ENCODE measurements at places on chromosomes 2 and 18.

- DNase-seq, result no peak
These were observed 10.0 kb upstream of the KIDINS220 start for GRCh38 chr2:8847400-8847799.

GRCh38 chr2:30225131-30225762 lies 6.1 kb upstream of the LBH start:
- no peak for DNase-seq

DNA sequence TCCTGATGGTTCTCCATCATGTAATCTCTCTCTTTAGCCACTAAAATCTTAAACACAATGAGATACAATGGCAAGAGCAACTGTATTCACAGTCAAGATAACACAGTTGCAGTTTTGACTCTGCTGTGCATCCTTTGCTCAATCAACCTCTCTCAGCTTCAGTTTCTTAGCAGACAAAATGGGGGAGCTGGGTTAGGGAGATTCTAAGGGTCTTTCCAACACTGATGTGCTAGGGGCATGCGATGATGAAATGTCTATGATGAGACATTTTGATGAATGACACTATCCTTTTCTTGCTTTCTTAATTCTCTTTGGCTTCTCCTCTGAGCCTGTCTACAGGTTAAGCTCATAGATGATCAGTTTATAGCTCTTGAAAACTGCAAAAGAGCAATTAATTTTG lies 1.1 kb downstream of the SERPINB10 start:
- DNase-seq, result no peak

GRCh38 chr2:186437719-186438118 lies 48.3 kb upstream of the ZC3H15 start:
- no peak for DNase-seq

GRCh38 chr2:112750560-112750843 lies 13.9 kb downstream of the CKAP2L start:
- DNase-seq, result no peak

DNA sequence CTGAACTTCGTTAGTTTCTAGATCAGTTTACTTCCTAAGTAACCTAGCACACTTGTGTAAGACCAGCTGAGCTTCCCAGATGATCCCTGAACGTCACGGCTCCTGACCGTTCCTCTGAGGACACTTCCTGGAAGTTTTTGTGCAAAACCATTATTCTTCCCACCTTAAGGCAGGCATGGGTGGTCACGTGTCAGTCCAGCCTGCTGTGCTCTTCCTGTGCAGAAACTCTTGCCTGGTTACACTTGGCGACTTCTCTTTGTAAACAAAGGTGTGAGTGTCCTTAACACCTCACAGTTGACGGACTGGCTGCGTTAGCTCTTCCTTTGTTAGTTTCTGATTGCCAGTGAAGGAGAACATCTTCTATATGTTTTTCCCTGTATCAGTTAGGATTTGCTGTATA lies 118.3 kb downstream of the SH3RF3 start:
- DNase-seq, result no peak

- no peak for DNase-seq
These were observed 5.8 kb upstream of the COLEC12 start for GRCh38 chr18:506264-506663.

GRCh38 chr2:47658646-47659320 lies 124.2 kb upstream of the MSH6 start:
- DNase-seq, result no peak

- no peak for DNase-seq
These were observed 176.6 kb downstream of the METTL4 start for GRCh38 chr18:2394684-2395083.

DNA sequence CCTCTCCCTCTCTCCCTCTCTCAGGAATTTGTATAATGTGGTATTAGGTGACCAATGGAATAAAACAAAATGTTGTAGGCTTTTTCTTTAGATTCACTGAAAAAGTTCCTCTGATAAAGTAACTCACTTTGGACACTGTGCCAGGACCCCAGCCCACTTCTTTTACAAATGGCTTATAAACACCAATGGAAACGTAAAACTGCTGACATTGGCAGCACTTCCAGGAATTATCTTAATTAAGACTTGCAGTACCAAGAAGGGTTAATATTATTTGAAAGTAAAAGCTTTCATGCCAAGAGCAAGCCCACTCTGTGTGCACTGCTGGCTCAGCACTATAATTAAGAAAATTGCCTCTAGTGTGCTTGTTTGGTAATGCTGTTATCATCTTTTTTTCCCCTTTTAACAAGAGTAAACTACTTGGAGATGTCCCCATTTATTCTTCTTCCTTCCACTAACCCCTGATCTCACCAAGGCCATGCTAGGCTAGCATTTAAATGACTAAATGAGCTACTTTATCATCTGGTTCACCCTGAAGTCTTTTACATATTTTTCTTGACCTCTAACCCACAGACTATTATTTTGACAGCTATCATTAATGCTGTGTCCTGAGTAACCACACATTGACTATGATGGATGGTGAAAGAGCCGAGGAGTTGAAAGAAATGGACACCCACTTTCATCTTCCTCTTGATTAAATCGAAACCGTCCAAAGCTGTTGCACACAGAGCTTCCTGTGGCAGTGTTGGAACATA lies 232.2 kb upstream of the ETAA1 start:
- no peak for DNase-seq

GRCh38 chr2:98777076-98777475 lies 46.1 kb upstream of the MGAT4A start:
- no peak for DNase-seq

- no peak for DNase-seq
These were observed 5.9 kb upstream of the TCF4 start for GRCh38 chr18:55593888-55594287.

DNA sequence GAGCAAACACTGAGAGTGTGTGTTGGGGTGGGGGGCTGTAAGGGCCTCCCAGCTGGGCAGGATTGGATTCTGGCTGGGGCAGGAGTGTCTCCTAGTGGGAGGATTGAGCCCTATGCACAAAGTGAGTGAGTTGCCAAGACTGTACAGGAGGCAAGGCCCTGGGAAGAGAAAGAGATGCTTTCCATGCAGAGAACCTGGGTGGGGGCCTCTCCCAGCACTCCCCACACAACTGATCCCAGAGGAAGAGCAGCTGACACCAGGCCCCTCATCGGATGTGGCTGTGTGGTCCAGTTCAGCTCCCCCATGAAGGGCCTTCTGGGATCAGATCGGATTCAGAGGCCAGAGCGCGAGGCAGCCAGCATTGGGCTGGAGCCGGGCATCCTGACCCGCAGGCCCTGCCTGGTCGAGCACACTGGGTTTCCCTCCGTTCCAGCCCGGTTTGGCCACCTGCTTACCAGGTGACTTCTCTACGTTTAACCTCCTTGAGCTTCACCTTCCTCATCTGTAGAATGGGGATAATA lies 49.4 kb upstream of the FAHD2A start:
- DNase-seq, result no peak

DNA sequence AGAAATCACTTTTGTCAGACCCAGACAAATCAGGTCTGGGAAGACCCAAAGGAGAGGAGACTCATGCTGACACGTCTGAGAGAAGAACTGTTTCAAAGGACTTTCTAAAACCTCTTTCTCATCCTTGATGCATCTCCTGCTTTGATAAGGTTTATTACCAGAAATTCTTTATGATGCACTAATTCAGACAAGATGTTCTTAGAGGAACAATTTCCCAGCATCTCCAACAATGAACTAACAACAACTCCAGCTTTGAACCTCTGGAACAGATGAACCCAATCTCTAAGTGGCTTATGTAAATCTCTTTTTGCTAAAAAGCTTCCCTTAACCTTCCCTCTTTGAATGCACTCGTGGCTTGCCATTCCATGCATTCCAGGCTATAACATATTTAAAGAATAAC lies 15.9 kb upstream of the SERPINB11 start:
- no peak for DNase-seq

DNA sequence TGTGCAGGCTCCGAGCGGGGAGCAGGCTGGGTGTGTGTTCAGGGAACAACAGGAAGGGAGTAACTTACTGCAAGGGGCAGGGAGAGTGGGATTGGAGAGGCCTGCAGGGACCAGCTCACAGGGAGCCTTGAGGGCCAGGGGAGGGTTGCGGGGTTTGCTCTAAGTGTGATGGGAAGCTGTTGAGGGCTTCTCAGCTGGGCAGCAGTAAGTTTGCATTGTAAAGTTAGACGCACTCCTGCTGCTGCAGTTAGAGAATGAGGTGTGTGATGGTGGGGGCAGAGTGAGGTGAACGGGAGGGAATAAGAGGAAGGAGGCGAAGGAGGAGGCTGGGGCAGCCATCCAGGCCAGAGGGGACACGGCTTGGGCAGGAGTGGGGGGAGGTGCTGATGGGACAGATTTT lies 53.4 kb downstream of the BOLA3 start:
- no peak for DNase-seq

DNA sequence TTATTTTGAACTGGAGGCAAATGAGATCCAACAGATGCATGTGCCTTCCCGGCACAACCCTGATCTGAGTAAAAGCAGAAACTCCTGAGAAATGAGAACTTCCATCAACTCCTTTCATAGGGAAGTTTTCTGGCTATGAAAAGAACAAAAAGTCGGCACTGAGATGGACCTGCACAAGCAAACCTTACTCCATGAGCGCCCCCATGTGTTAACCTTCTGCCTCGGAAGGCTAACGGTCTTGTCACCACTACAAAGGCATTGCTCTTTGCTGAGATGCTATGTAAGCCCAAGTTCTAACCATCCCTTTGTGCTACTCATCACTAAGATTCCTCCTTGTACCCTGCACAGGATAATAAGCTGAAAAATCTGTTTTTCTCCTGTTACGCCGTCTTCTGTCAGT lies 57.3 kb upstream of the SULT1C3 start:
- no peak for DNase-seq

DNA sequence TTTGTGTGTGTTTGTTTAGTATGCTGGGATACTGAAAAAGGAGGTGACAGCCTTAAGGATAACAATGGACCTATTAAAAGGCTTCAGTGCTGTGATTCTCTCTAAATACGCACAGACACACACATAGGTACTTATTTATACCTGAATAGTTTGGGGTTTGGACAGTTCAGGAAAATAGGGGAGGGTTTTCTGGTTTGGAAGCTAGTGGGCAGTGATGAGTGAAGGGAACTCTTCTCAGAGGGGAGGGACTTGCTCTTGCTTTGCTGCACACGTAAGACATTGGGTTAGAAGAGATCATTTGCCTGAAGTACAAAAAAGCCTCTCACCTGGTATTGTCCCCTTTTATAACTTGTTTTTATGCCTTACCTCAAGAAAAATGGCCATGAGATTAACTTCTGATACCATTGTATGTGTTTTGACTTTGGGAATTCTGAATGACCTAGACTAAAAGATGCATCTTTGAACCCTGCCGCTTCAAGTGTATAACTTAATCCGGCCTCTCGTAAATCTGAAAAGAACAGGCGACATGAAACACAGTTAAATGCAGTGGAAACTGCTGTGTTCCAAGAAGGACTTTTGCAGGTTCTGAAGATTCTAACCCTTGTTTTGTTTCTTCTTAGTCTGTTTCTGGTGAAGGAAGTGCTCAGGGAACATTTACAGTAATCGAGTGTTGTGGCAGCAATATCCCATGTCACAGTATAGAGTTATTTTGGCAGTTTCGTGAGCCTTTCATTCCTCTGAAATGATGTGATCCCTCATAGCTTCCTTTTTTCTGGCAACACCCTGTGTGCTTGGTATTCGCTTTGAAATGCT lies 2.5 kb downstream of the CRIM1 start:
- no peak for DNase-seq

- no peak for DNase-seq
These were observed 400.3 kb upstream of the LRATD1 start for GRCh38 chr2:14232217-14232616.

GRCh38 chr18:51537487-51537886 lies 340.0 kb upstream of the MEX3C start:
- no peak for DNase-seq

DNA sequence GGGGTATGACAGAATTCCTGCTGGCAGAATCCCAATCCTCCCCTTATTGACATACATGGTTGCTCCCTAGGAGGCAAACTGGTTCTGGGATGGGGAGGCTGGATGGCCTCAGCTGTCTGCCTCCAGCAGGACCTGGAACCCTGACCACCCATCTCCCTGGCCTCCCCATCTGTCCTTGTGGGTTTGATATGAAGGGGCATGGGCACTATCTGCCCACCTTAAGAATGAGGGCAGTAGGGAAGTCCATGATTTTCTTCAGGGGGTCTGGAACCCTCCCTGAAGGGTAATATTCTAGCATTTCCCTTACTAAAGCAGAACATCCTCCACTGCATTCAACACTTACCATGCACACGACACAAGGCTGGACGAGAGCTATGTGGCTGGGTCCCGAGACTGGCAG lies 113.6 kb downstream of the VAPA start:
- no peak for DNase-seq

GRCh38 chr2:232588680-232589585 lies 38.4 kb downstream of the EIF4E2 start:
- peak; percentile 72 for DNase-seq

DNA sequence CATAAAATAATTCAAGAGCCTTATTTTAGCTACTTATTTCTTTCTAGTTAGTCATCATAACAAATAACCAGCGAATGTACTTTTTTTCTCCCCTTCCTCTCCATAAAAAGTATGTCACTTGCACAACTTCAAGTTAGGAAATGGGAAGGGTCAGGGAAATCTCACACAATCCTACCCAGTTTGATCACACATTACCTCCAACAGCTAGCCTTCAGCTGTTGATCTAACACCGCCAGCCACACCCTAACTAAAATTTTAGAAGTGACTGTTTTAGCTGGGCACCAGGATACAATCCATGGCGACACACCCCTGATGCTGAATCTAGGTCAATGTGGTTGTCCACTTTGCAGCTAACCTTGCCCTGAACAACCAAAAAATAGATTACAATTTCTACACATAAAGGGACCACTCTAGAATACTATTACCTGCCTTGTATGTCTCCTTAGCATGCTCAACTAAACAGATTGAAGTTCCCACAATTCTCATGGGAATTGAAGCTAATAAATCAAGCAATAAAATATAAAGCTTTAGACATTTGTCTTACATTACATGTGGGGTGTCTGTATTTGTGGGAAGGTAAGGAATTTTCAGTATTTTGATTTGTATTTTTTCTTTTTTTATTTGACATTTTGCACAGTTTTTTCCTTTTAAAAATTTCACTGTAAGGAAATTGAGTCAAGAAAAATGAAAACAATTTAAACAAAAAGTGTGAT lies 7.3 kb upstream of the COL3A1 start:
- DNase-seq, result no peak

GRCh38 chr2:202771336-202771735 lies 100.2 kb downstream of the ICA1L start:
- DNase-seq, result no peak

- peak; percentile 72 for DNase-seq
These were observed 217.0 kb upstream of the DTNA start for GRCh38 chr18:34493099-34493544.

DNA sequence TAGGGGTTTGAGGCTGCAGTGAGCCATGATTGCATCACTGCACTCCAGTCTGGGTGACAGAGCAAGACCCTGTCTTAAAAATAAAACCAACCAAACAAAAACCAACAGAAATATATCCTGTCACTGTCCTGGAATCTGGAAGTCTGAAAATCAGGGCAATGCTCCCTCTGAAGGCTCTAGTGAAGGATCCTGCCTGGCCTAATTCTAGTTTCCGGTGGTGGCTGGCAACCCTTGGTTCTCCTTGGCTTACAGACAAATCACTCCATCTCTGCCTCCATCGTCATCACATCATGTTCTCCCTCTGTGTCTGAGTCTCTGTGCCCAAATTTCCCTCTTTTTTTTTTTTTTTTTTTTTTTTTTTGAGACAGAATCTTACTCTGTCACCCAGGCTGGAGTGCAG lies 15.9 kb upstream of the VPS4B start:
- no peak for DNase-seq
